Neuronal stem cell (in vitro differentiated cells): ENCODE measurements at places on chromosomes 16 and 17.

GRCh38 chr17:5785338-5785737, 201.0 kb upstream of the NLRP1 start:
- no peak for DNase-seq

DNA sequence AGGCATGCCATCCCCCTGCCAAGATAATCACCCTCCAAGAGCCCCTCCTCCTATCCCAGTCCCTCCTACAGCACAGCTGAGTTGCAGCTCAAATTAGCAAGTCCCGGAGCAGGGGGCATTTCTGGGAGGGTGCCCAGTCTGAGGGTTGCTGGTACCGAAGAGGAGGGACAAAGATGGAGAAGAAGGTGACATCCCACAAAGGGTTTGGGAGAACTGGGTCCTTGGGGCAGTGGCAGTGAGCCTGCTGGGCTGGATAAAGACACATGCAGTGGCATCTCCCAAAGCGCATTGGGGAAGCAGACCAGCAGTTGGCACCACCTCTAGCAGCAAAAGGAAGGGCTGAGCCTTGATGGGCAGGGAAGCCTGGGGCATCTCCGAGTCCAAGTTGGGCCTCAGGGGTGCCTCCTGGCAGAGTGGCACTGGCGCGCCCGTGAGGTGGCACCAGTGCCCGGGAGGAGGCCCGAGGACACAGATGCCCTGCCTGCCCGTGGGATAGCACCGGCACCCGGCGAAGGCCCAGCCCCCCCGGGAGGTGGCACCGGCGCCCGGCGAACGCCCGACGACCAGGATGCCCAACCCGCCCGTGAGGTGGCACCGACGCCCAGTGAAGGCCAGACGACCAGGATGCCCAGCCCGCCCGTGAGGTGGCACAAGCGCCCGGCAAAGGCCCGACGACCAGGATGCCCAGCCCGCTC, 622 bp downstream of the TOM1L2 start:
- no peak for DNase-seq

DNA sequence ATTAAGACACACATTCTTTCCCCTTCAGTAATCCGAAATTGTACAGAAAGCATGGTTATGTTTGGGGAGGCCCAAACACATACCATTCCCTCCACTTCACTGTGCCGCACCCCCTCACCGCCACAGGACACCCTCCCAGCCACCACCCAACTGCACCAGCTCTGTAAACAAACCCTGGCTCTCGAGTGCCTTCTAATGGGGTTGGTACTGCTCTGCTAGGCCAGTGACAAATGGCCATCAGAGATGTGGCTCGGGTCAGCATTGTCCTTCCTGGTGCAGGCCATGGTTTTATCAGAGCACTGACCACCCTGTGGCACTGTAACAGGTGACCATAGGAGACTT, 24.0 kb upstream of the SREBF1 start:
- DNase-seq, result no peak

DNA sequence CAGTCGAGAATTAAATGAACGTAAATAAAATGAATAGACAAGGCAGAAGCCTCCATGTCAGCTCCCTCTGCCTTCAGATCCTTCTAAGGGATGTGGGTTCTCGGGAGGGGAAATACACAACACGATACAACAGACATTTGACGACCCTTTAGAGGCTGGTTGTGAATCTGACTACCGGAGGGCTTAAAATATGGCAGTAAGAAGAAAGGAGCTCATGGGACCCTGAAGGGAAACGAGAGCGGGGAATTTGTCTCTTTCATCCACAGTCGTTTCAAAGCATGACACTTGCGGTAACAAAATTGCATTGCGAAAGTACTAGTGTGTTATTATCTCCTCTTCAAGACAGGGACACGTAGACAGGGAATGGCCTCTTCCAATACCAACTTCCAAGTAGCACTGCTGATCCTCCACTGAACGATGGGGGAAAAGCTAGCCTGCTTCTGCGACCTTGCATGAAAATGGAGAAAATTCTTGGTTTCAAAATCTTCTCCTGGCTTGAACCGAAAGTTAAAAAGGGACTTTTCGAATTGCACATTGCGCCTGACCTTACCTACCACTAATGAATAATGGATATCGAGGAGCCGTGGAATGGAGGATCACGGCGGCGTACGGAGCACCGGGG, 1.2 kb upstream of the TNRC6C start:
- DNase-seq, result no peak

DNA sequence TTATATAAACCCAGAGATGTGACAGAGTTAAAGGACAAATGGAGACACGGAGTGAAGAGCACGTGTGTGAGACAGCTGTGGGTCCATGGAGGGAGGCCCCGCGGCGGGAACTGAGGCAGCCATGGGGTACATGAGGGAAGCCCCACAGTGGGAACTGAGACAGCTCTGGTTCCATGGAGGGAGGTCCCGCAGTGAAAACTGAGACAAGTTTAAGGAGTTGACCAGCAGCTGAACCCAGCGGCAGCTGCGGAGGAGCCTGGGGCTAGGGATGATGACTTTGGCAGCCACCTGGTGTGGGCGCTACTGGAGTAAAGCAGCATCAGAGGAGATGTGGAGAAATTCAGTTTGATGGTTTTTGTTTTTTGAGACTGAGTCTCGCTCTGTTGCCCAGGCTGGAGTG, 185.1 kb downstream of the RPTOR start:
- no peak for DNase-seq

GRCh38 chr17:7841396-7841914, 7.4 kb downstream of the KDM6B start:
- no peak for DNase-seq

DNA sequence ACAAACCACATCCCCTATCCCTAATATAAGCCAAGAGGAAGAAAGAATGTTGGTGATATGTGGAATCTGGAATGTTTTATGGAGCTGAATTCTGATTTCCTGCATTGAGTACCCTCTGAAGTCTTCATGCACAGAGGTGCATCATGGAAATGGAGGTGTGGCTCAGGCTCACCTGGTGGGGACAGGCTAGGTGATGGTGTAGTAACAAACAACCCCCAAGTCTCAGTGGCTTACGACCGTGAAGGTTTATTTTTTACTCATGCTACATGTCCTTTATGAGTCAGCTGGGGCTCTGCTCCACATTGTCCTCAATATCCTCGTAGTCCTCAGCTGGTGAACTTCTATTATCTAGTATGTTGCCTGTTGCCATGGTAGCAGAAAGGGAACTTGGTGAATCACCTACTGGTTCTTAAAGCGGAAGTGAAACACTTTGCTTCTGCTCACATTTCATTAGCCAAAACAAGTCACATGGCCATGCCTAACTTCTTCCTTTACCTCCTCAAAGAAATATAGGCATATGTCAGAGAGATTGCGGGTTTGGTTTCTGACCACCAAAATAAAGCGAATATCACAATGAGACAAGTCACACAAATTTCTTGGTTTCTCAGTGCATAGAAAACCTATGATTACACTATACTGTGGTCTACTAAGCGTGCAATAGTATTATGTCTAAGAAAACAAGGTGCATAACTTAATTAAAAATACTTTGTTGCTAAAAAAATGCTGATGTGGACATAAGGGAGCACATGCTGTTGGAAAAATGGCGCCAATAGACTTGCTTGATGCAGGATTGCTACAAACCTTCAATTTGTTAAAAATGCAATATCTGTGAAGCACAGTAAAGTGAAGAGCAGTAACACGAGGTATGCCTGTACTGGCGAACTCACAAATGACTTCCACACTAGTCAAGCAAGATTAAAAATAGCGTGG, at the start of gene PMFBP1:
PMFBP1 (minus strand) TSS at position 51 of the 930 bp plus-strand sequence. CDS start 947 bp downstream, outside the sequence.
- DNase-seq, result no peak

DNA sequence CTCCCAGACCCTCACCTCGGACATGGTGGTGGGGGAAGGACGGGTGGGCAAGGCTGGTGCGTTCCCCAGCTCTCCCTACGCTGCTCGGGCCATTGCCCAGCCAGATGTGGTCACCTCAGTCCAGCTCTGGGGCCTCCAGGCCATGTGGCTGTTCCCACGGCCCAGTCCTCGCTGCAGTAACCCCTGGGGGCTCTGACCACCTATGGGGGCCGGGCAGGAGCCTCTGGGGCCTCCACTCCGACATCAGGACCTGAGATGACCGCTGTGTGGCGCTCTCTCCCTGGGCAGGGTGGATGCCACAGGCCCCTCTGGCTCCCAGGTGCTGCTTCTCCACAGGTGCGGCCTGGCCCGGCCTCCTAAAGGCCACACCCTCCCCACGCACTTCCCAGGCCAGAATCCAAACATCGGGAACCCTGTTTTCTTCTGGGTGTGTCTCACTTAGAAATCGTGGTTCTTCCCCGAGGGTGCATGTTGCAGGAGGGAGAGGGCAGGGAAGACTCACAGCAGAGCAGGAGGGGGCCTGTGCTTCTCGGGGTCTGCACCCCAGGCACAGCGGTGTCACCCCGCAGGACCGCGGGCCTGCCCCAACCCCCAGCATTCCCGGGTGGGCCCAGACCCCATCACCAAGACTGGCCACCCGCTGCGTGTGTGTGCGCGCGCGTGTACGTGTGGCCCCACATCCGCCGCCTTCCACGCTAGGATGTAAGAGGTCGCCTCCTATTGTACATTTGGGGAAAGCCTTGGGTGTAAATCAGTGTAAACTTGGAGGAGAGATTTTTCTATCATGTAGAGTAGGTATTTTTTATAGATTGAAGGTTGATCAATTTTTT, 5.9 kb upstream of the CAPN15 start:
- no peak for DNase-seq

DNA sequence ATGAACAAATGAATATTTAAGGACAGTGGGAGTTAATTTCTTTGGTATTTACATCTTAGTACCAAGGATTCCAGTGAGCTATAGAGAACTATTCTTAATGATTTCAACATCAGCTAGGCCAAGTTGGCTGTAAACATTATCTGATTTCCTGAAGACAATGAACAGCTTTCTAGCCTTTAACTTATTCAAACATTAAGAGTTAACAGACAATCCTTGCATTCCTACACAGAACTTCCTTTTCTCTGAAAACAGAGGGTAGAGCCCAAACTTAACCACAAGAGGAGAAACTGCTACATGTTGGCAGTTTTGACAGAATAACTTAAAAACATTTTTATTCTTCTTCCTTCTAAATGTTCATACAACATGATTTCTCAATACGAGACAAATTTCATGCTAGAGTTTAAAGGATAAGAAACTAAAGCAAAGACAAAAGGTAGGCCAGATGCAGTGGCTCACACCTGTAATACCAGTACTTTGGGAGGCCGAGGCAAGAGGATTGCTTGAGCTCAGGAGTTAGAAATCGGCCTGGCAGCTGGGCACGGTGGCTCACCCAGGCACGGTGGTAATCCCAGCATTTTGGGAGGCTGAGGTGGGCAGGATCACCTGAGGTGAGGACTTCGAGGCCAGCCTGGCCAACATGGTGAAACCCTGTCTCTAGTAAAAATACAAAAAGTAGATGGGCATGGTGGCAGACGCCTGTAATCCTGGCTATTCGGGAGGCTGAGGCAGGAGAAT, 4.4 kb downstream of the CRLF3 start:
- DNase-seq, result no peak

GRCh38 chr17:80724775-80725266, 180.2 kb downstream of the RPTOR start:
- DNase-seq, result no peak

DNA sequence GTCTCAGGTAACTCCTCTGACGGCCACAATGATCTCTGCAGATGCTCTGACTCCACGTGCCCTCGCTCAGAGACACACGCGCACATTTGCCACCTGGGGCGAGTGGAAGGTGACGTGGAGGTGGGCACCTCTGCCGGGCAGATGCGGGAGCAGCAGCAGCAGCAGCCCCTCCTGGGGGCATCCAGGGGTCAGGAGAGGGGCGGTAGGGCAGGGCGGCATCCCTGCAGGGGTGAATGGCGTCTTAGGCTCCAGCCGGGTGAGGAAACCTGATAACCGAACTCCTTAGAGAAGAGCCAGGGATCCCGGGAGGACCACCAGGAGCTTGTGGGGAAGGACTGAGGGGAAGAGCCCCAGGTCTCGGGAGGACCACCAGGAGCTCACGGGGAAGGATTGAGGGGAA, 34.6 kb upstream of the CDH15 start:
- no peak for DNase-seq

- no peak for DNase-seq
Observed at GRCh38 chr16:72898216-72898825, 149.6 kb downstream of the ZFHX3 start.

- no peak for DNase-seq
Observed at GRCh38 chr16:85103114-85104079, 8.9 kb downstream of the CIBAR2 start.

DNA sequence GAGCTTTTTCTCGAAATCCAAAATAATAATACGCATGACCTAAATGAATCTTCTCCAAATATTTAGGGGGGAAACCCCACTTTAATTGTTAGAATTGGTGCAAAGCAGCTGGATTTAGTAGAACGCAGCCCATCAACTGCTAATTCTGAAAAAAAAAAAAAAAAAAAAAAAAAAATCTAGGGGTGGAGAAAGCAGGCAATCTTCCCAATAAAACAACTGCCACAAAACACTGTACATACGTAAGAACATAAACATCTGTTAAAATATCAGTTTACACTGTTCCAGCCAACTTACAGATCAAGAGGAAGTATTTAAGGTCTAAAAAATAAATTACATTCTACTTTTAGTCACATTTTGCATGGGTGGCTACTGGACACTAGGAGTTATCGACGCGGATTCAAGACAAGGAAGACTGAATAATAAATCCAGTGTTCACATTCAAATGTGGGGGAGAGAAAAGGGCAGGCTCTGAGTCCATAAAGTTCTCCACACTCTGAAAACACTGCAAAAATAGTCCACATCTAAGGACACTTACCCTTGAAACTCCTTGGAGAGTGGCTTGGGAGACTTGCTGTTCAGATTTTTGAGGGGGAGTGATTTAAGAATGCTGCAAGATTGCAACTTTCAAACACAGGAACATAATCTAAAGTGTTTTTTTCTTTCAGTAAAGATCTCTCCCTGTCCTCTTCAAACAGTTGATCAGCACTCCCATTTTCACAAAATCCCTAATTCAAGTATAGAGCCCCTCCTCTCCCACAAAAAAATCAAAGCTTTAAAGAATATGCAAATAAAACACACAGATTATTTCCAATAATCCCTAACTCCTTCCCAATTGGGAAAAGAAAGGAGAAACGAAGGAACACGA, 1.3 kb downstream of the APPBP2 start:
- no peak for DNase-seq

DNA sequence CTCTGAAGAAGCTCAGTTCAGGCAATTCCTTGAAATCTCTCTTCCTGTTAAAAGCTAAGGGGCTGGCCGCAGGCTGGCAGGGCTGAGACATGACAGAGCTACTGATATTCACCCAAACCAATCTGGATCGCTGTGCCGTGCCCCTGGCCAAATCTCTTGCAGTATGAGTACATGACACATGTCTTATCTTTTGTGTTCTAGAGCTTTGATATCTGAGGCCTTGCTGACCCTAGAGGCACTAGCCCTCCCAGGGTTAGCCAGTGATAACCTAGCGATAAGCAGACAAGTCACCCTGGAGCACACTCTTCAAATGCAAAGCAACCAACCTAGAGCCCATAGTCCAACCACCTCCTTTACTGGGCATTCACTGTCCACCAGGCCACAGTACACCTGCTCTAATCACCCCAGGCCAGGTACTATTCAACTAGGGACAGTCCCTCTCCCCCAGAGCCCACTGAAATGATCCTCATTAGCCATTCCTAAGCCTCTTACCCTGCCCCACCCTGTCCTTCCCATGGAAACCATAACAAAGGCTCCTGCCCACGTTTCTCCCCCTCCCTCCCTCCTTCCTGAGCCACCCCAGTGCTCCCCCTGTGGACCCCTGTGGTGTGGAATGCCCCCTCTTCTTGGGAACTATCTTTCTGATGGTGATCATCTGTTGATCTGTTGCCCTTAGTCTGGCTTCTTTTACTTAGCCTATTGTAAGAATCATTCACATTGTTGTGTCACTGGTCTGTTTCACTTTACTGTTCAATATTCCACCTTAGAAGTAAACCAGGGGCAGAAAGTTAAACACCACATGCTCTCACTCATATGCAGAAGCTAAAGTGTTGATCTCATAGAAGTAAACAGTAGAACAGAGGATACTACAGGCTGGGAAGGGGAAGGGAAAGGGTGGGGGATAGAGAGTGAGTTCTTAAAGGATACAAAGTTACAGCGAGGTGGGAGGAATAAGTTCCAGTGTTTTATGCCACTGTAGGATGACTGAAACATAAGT, 52.5 kb downstream of the TEKT5 start:
- DNase-seq, result peak; percentile 32
